CD4-positive, alpha-beta T cell treated with Interleukin-6 at 100 ng/mL for 8 hours (primary cell): ENCODE measurements at places on chromosomes 7 and 10.
A peak's percentile ranks its signal among the peaks of the same experiment; 100 is the strongest.

GRCh38 chr7:154441811-154442210 is 389.6 kb downstream of the DPP6 start:
- no peak for DNase-seq

DNA sequence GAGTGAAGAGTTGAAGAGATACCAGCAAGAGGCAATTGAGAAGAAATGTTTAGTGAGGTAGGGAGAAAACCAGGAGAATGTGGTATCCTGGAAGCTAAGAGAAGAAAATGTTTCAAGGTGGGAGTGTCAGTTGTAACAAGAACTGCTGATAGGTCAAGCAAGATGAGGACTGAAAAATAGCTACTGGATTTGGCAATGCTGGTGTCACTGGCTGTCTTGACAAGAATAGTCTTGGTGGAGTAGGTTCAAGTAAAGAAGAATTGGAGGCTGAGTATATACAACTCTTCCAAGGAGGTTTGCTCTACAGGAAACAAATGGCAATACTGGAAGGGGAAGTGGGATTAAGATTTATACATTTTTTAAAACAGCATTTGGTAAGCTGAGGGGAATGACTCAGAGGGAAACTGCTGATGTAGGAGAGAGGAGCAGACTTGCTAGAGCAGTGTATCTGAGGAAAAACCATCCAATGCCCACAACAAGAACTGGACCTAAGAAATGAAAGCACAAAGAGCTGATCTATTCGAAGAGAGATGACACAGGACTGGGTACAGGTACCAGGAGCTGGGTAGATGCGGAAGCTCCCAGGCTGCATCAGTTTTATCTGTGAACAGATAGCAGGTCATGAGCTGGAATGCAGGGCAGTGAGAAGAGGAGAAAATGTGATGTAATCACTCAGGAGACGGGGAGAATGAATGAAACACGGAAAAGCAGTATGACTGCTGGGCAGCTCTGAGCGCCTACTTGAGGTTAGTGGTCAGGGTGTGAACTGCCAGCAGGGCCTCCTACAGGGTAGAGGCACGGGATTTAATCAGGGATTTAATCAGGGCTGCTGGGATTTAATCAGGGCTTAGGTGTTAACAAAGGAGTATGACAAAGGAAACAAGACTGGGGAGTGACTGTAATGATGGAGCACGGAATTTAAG is 34.5 kb downstream of the FAM25A start:
- DNase-seq = no peak

- no peak for DNase-seq
Observed at GRCh38 chr10:47111329-47111862, 188.6 kb upstream of the GDF10 start.

- no peak for DNase-seq
Observed at GRCh38 chr10:9670911-9671310, 1346.8 kb upstream of the CELF2 start.

DNA sequence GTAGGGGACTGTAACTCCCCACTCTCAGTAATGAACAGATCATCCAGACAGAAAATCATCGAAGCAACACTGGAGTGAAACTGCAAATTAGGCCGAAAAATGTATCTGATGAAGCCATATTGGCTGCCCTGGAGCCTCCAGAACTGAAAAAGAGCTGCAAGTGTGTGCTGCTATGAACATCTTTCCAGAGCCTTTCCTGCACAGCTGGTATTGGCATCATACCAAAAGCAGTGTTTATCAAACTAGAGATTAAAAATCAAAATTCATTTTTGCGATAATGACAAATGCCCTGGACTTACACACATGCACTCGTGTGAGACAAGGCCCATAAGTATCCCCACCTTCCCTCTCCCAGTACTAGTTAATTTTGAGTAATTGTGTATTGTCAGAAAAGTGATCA is 6.8 kb upstream of the CLDN12 start:
- DNase-seq = no peak

- DNase-seq = no peak
Observed at GRCh38 chr7:156429514-156429913, 211.1 kb upstream of the RNF32 start.

DNA sequence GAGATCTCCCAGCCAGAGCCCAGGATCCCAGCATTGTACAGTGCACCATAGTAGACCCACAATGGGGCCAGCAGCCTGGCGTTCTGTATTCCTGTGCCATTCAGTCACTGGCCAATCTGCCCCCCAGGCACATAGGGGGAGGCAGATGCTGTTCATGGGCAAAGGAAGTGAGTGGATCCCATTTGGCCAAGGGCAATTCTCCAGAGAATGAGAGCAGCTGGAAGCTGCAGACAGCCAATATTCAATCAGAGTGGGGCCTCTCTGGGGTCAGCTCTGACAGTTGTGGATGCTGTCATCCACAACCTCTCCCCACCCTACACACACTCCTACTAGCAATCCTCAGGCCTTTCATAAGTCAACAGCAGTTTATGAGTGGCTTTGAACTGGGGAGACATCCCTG is 17.5 kb downstream of the STEAP1B start:
- DNase-seq = no peak

- DNase-seq = no peak
Observed at GRCh38 chr7:122746948-122747347, 44.2 kb upstream of the RNF148 start.

DNA sequence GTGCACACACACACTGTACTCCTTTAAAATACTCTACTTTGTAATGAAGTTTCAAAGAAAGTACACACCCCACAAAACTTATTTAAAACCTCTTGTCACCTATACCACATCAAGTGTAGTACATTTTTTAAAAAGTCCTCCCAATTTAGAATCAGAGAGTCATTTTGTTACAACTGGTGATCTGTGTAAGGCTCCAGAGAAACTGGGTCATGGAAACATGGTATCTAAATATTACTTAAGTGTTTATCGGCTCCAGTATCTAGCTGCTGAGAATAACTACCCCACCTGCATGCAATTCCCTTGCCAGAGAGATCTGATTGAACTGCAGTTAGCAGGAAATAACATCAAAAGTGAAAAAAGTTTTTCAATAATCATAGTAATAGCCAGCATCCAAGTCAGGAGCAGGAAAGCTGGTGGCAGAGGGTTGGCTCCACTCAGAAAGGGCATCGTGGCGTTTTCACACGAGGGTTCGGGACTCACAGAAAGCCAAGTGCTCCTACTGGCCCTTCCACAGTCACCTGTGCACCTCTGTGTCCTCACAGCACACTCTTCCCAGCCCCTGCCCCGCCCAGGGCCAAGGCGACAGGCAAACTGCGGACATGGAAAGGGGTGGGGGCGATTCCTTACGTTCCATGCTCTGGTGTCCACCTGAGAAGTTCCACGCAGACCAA is 6.5 kb downstream of the RGS10 start:
- no peak for DNase-seq

- DNase-seq = no peak
Observed at GRCh38 chr7:42460933-42461332, 223.9 kb upstream of the GLI3 start.

GRCh38 chr10:124688386-124688785 is 55.8 kb downstream of the FAM53B start:
- DNase-seq = no peak

DNA sequence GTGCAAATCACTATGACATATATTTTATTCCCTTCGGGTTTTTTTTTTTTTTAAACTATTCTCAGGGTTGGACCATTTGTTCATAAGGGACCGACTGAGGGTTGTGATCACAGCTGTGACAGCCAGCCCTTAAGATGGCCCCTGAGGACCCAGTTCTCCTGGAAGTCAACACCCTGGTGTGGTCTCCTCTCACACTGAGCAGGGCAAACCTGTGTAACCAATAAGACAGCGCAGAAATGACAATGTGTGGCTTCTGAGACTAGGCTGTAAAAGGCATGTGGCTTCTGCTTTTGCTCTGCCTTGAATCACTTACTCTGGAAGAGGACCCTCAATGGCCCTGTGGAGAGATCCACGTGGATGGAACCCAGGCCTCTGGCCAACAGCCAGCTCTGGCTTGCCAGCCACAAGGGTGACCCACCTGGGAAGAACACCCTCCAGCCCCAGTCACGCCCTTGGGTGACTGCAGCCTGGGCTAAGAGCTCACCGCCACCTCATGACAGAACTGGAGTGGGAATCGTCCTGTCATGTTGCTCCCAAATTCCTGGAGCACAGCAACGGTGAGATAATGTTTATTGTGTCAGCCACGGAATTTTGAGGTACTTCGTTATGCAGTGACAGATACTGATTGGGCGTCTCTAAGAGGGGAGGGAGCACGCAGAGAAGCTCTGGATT is 127.1 kb downstream of the CLEC2L start:
- DNase-seq = no peak

DNA sequence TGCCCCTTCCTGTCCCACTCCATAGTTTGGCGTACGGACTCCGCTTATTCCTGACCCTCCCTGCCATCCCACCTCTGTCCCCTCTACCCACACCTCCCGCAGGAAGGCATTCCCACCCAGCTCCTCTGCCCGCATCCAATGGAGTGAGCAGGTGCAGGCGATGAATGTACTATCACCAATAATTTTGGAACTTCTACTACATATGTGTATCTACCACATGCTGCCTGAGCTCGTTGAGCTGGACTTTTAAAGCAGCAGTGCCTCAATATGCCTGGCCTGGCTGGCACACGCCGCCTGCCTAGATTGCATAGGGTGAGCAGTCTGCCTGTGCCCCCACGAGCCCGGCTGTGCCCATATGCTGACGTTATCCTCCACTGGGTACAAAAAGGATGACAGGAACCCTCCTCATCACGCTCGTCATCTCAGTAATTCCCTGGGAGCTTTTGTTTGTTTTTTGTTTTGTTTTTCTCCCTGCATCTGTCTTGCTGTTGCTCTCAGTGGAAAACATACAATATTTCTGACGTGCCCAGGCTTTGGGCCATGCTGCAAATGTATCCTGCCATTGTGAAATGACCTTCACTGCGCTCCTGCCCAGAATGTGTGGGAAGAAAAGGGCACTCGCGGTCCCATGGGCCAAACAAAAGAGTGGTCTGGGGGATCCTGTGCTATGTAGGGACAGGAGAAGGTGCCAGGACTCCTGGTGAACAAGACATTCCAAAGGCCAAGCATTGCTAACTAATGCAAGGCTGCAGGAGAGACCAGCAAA is 302.8 kb downstream of the PTPRN2 start:
- no peak for DNase-seq

DNA sequence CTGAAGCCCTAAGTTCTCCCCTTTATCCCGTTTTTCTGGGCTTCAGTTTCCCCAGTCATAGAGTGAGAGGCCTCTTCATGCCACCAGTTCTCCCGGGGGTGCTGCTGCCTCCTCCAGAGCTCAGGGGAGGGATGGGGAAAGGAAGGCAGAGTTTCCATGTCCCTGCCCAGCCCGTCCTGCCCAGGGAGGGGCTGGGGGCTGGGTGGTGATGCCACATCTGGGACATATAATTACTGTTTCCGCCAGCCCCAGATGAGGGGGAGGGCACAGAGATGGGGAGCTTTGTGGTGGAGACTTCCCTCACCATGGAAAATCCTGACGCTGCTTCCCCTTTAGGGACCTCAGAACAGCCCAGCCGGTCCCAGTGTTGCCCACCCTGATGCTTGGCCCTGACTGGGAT is 4.1 kb downstream of the AQP1 start:
- DNase-seq = no peak

DNA sequence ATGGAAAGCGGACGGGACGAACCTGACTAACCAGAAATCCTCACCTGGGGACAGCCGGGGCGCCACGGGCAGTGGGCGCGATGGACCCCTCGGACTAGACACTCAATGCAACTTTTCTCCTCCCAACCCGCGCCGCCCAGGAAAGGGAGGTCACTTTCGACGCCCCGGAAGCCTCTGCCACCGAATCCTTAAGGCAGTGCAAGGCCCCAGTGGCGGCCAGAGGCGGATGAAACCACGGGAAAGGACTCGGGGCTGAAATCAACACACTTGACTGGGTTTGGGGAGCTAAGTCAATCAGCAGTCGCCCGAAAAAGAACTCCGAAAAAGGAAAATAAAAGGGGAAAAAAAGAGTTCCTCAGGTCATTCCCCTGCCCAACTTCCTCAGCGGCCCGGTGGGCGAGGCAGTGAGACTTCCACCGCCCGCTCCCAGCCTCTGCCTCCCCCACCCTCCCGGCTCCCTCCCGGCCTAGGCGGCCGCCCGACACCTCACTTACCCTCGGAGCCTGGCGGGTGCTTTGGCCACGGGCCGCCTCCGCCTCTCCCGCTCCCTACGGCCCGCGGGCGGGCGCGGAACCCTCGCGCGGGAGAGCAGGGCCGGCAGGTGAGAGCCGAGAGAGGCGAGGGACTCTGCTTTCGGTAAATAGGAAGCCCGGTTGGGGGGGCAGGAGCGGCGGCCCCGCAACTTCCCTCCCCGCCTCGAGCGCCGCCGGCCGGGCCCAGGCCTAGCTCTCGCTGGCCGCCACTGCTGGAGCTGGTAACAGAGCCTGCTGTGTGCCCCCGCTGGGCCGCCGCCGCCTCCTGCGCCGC is 518 bp downstream of the WAPL start:
- DNase-seq = peak; percentile 15
